Adrenal gland (tissue), 19 donors: ENCODE measurements at places on chromosomes 6 and 20.
A peak's percentile ranks its signal among the peaks of the same experiment; 100 is the strongest.

DNA sequence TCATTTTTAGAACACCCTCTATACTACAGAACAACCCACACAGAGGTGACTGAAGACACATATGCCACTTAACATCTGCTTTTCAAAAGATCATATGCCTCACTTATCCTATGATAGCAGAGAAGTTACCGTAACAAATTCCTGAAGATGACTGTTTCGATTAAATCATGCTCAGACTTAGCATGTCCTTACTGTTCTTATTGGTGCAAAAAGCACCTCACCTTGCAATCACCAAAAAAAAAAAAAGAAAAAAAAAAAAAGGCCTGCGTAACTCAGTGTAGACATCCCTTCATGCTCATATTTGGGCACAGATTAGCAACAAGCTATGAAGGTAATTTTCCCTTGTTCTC lies 17.7 kb upstream of the DST start:
- DNase-seq: no peak

DNA sequence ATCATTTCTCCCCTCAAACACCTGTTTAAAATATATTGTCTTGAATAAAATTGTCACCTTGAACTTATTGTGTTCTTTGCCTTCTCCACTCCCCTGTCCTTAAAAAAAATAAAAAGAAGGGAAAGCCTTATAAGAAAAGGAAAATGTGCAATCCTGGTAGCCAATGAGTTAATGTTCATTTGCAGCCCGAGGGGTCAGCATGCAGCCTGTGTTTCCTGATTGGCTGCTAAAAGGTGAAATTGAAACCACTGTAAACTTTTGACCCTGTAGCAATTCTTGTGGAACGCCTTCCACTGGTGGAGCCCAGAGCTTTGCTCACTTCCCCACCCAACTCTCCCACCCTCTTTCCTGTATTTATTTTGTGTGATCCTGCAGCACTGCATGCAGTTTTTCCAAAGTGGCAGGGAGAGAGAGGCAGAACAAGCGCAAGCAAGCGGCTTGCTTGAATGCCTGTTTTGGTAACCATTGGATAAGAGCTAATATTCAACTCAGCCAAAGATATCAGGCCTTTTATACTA lies 74.9 kb downstream of the NCOA3 start:
- peak; percentile 79 for DNase-seq

GRCh38 chr6:161915456-161915964 lies 641.6 kb upstream of the AGPAT4 start:
- no peak for DNase-seq

GRCh38 chr6:137087902-137088301 lies 43.1 kb upstream of the IL20RA start:
- DNase-seq: no peak

- no peak for DNase-seq
Measured at GRCh38 chr6:25156123-25156522, 123.1 kb upstream of the CARMIL1 start.

GRCh38 chr6:28303570-28303969 lies 22.2 kb downstream of the PGBD1 start:
- no peak for DNase-seq

- DNase-seq: peak; percentile 87
Measured at GRCh38 chr20:33753763-33754162, 22.0 kb downstream of the ZNF341 start.

DNA sequence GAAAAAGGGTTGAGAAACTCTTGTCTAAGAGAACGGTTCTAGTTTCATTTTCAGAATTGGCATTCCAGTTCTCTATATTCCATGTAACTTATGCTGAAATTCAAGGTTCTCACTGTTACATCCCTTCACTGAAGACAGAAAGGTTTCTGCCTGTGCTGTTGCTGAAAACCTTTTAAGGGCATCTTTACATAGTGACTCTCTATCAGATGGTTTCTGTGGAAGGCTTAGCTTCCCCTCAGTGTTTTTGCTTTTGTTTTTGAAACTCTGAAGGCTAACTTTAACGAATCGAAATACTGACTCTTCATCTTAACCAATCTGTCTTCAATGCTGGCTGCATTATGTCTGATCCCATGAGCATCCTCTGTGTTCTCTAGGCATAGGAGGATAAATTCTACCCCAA lies 1286.2 kb upstream of the EYS start:
- no peak for DNase-seq

DNA sequence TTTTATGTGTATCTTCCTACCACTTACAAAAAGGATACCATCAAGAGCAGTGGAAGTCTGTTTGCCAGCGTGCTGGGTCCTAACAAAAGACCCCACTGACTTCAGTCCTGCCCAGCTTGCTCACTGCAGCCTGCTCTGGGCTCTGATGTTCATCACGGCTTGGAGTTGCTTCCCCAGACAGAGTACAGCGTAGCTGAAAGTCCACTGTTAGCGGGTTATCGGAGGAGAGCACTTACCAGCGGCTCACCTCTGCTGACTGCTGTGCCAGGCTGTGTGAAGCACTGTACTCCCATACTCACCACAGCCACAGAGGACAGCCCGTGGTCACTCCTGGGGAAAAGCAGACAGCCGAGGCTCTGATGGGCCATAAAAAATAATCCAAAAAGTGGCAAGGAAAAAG lies 40.2 kb downstream of the CTCFL start:
- no peak for DNase-seq
